Hematopoietic multipotent progenitor cell treated with erythropoietin and hydrocortisone succinate and interleukin-3 and kit ligand, for 4 days (in vitro differentiated cells): ENCODE measurements at places on chromosomes 5 and 9.

DNA sequence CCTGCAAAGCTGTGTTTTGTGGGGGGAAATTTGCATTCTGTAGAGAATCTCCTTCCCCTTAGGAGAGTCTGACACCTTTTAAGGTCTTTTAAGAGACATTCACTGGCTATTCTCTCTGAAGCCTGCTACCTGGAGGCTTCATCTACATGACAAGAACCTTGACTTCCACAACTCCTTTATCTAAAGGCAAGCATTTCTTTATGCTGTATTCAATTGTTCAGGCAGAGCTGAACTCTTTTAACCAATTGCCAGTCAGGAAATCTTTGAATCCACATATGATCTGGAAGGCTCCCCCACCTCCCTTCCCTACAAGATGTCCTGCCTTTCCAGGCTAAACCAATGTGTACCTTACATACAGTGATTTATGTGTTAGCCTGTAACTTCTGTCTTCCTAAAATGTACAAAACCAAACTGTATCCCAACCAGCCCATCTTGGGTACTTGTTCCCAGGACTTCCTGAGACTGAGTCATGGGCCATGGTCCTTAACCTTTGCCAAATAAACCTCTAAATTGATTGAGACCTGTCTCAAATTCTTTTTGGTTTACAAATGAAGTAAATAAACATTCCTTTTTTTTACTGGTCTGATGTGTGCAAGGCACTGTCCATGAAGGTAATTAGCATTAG lies 9.9 kb downstream of the C9orf85 start:
- DNase-seq: no peak

GRCh38 chr9:16258708-16259107 lies 611.8 kb downstream of the BNC2 start:
- DNase-seq: peak; percentile 33

DNA sequence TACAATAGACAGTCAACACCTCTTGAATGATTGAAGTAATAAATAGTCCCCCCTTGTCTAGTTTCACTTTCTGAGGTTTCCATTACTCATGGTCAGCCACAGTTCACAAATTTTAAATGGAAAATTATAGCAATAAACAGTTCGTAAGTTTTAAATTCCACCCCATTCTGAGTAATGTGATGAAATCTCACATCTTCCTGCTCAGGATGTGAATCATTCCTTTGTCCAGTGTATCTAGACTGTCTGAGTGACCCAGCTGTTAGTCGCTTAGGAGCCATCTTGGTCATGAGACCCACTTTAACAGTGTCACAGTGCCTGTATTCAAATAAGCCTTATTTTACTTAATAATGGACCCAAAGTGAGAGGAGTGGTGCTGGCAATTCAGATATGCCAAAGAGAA lies 311.6 kb upstream of the PRR16 start:
- DNase-seq: no peak

DNA sequence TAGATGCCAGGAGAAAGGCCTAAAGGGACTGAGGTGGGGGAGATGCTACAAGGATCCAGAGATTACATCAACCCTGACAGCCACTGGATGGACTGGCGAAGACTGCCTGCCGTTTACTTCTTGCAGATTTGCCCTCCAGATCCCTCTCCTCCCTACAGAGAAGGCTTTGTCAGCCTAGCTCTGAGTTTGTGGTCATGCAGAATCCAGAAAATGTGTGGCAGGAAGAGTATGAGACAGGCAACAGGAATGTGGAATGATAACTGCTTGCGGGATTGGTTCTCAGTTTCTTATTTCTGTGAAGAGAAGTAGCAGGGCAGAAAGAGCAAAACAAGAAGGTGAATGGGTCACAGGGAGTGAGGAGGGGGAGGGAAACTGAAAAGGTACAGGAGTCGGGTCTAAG lies 129.6 kb downstream of the TLE1 start:
- DNase-seq: no peak

GRCh38 chr9:70852711-70853240 lies 268.6 kb downstream of the TRPM3 start:
- DNase-seq: no peak

DNA sequence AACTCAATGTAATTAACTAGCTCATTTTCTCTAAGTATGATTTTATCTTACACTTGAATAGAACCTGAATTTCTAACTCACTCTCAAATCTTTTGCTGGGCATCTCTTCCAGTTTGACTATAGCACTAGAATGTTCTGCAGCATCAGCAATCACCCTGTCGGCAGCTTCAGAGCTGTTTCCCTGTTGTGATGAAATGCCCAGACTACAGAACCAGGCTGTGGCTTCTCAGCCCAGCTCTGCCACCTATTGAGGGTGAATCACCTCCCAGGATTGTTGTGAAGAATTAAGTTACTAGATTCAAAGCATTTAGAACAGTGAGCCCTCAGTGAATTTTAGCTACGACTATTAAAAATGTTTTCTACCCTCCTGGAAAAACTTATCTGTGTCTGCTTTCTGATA lies 90.4 kb upstream of the ANKRD55 start:
- DNase-seq: peak; percentile 40

GRCh38 chr5:14118551-14119320 lies 24.4 kb upstream of the TRIO start:
- DNase-seq: no peak

- DNase-seq: peak; percentile 52
Measured at GRCh38 chr5:141934099-141934844, 10.6 kb downstream of the DELE1 start.

GRCh38 chr9:31119890-31120454 lies 1264.5 kb upstream of the ACO1 start:
- DNase-seq: peak; percentile 60

DNA sequence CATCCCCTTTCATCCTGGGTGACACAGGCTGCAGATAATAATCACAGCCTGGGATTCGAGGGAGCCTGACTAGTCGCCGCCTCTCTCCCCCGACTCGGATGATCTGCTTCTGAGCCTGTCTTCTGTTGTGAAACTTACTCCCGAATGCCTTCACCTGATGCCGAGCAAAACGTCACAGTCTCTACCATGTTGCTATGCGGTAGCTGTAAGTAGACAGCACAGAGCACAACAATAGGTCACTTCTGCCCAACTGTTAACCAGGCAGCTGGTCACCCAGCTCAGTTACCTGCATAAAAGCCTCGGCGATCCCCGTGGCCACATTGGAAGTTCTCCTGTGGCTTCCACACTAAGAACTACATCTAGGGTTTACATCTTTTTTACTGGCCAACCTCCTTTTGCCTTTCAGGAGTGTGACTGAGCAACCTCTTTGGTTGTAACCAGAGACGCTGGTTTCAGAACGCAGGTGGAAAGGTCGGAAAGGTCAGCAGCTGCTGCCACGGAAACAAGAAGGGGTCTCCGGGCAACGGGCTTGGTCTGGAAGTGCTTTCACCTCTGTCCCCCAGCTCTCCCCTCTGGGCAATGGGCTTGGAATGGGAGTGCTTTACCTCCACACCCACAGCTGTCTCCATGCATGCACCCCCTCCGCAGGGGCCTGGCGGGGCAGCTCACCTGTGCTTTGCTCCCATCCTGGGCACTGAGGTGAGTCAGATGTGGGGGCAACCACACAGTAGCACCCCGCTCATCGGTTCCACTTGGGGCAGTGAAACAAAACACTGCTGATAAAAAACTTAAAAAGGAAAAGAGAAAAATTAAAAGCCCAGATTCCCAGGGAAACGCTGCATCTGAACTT lies 7.6 kb upstream of the PPP1R26 start:
- DNase-seq: no peak

DNA sequence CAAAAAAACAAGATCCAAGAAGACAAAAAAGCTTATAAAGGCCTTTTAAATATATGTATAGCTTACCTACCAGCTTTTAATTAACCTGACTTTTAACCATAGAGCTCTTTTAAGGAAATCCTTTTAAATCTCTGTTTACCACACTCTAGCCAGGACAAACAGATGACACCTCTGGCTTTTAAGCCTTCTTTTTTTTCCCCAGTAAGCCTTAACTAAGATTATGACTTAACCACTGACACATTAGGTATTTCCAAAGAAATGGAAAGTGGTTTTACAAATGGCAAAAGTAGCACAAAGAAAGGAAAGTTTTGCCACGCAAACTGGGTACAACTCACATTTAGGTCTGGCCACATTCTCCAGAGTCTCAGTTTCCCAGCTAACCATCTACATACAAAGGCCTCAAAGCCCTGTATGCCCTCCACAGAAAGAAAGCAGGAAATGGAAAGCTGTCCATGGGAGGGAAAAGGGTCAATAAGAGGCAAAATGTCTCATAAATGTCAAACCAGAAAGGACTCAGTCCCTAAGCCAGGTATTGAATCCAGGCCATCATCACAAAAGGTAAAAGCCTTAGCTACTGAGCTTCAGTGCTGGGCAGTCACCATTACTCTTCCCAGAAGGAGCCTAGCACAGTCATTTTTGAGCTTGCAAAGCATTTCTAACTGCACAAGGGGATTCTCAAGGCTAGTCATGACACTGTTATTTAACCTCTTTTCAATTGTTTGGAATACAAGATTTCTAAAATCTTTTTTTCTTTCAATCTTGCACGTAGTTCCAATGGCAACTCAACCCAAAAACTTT lies 19.7 kb downstream of the TMEM161B start:
- no peak for DNase-seq

- no peak for DNase-seq
Measured at GRCh38 chr5:136084698-136085097, 47.9 kb upstream of the SMAD5 start.

DNA sequence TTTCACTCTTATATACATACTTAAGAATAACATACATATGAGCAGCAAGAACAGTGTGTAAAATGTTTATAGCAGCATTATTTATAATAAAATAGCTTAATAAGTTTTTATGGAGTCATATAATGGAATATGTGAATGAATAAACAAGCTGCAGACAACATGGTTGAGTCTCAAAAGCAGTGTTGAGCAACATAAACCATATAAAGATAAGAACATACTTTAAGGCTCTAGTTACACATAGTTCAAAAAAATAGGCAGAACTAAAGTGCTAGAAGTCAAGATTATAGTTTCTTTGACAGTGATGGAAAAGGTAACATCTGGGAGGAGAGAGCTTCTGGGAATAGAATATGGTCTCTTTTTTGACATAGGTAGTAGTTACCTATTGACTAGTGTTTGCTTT lies 53.7 kb upstream of the ADAMTS19 start:
- DNase-seq: no peak

DNA sequence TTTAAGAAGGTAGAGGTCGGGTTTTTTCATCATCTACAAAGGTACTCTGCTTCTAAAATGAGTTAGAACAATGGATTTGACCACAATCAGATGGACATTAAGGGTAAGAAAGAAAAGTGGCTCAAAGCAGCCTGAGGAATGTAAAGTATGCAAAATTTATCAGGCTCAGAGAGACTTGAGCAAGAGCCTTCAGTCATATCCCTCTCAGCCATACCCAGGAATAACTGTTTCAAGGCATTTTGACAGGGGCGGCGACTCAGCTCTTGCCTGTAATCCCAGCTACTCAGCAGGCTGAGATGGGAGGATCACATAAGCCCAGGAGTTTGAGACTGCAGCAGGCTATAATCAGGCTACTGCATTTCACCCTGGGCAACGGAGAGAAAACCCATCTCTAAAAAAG lies 38.8 kb upstream of the ANXA2R start:
- DNase-seq: no peak
